ENCODE measurements at places on chromosomes 5 and 9.

DNA sequence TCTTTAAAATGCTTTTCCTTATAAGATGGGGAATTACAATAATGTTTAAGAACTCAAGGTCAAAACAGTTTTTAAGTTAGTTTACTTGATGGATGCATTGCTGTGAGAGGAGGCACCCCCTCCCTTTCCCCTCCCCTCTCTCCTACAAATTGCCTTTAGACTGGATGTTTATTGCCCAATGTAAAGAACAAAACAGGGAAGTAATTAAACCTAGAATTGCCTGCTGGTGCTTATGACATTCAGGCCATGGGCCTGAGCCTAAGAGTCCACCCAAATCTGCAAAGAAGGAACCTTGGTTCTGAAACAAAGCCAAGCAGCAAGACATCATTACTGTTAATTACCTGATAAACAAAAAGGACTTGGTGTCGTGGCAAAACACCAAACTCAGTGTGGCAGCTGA lies 630.3 kb downstream of the ISL1 start:
- DNase-seq, result no peak

DNA sequence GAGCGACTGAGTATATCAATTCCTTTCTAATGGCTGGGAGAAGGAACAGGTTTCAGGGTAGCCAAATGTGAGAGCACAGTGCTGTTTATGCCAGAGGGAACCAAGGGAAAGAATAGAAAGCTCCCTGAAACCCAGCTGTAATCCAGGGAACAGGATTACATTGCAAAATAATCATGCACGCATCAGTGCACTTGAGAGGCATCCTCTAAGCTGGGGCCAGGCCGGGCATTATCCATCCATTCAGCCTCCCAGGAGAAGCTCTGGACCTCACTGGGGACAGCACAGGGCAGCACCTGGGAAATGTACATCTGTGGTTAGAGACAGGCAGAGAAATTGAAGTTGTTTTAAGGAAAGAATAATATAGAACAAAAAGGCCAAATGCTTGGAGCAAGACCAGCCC lies 72.7 kb downstream of the MTRR start:
- DNase-seq, result no peak

- no peak for DNase-seq
Measured at GRCh38 chr5:179409806-179410205, 64.5 kb upstream of the ADAMTS2 start.

GRCh38 chr5:172754596-172755356 lies 16.2 kb downstream of the DUSP1 start:
- no peak for DNase-seq

GRCh38 chr5:97480313-97480712 lies 297.3 kb upstream of the RIOK2 start:
- no peak for DNase-seq

- DNase-seq, result no peak
Measured at GRCh38 chr5:142242272-142242671, 82.5 kb downstream of the SPRY4 start.

DNA sequence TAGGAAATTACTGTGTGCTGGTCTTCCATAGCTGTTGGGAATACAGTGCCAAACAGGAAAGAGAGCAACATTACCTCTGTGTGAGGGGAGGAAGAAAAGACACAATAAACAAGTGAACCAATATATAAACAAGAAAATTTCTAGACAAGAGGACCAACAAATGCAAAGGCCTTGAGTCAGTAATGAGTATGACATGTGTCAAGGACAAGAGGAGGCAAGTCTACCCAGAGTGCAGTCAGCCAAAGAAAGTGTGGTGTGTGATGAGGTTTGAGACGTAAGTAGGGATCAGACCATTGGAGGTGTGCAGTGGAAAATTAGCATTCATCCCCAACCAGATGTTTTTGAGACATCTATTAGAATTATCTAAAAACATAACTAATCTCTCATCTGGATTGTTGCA lies 69.5 kb upstream of the CDH6 start:
- DNase-seq, result no peak
